ENCODE measurements at places on chromosomes 1 and 21.

DNA sequence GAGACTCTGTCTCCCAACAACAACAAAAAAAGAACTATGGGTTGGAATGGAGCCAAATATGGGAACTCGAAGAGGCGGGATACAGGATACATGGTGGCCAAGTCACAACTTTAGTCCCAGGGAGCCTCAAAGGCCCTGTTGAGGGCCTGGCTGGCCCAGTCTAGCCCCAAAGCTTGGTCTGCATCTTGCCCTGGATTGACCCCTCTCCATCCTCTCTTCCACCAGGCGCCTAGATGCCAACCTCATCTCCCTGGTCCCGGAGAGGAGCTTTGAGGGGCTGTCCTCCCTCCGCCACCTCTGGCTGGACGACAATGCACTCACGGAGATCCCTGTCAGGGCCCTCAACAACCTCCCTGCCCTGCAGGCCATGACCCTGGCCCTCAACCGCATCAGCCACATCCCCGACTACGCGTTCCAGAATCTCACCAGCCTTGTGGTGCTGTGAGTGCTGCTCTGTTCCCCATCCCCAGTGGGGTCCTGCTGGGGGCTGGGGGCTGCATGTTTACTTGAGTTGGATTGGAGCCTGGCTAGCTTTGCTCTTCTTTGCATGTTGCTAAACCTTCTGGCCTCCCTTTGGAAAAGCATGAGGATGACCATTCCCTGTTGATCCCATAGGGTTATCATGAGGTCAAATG is 65.5 kb downstream of the UBE2T start:
- DNase-seq = no peak

- DNase-seq = no peak
Measured at GRCh38 chr1:154910851-154911250, 25.7 kb downstream of the PMVK start.

DNA sequence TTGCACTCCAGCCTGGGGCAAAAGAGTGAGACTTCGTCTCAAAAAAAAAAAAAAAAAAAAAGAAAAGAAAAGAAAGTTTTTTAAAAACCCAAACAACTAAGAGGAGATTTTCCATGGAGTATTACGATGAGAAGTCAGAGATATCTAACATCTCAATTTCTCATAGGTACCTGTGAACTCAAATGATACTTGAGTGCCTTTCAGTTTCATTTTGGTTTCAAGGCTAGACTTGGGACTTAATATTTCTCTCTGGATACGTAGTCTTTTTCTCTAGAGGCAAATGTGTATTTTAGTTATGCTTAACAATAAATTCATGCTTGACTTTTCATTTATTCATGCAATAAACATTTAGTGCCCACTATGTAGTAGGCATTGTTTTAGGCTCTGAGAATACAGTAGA is 15.0 kb downstream of the ZYG11B start:
- no peak for DNase-seq

- DNase-seq = no peak
Measured at GRCh38 chr1:28062806-28063205, 25.6 kb downstream of the EYA3 start.

GRCh38 chr1:246184503-246184902 is 322.6 kb downstream of the SMYD3 start:
- no peak for DNase-seq

DNA sequence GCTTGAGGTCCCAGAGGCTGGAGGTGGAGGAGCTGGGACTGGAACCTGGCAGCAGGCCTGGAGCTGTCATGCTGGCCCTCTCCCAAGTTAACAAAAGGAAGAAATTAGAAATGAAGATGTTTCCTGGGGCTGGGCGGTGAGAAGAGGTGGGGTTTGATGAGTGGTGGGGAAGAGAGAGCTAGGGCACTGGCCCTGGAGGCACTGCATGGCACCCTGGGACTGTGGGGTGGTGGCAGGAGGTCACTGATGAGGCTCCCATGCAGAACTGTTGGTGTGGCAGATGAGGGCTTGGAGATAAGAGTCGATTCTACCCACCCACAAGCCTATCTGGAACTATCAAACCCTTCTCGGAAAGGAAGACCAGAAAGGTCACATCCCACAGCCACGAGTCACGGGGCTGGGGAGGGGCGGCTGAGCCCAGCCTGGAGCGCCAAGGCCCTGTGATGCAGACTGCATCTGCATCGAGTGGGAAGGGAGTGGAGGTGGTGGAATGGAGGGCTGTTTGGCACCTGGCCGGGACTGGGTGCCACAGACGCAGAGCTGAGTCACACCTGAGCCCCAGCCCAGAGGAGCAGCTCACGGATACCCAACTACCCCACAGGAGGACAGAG is 29.4 kb downstream of the MRPL37 start:
- DNase-seq = peak; percentile 67

DNA sequence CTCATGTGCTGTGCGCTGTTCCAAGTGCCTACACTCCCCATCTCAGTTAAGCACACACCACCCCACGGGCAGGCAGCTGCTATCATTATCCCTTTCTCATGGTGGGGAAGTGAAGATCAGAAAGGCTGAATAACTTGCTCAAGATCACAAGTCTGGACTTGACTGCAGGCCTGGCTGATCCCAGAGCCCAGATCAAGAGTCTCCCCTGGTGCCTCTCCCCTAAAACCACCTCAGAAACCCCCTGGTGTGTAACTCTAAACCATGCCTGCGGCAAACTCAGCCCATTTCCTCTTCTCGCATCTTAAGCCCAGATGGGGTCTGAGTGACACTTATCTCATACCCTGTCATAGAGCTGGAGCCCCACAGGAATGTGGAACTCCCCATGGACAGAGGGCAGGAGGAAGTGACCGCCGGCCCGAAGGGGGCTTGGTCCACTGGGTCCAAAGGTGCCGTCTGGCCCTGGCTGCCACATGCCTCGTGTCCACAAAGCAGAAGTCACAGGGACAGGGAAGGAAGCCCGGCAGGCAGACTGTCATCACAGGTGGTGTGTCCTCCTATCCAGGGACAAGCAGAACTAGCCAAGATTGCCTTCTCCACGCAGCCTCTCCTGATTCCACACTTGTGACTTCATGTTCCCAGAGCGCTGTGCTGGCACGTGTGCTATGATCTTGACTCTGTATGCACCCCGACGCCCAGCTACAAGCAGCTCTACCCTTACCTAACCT is 92.1 kb downstream of the SYF2 start:
- DNase-seq = peak; percentile 10

DNA sequence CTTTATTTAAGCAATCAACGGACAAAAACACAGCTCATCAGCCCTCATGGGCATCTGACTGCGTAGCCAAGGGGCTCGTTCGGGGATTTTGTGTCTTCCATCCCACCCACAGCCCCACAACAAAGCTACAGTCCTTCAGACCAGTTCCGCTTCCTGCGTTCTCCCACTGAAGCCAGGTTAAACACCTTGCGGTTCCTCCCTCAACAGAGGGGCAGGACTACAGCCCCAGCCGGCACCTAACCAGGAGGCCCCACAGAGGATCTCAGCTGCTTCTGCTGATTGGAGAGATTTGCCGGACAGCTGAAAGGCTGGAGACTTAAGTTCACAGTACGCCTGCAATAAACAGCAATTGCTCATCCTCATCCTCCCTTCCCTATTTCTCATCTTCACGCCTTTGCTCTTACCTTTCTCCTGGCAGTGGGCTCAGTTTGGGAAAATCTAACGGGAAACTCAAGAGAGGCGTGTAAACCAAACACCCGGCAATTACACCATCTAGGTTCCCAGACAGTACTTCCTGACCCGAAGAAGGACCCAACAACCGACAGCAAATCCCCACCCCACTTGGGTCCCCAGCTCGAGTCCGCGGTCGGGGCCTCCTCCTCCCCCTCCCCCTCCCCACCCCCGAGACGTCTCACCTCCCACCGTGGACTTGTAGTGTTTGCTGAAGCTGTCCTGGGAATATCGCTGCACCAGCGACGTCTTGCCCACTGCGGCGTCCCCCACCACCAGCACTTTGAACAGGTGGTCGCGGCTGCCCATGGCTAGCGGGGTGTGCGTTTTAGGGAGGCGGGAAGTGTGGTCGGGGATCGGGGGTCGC is 876 bp downstream of the RAB29 start:
- peak; percentile 65 for DNase-seq

- DNase-seq = peak; percentile 81
Measured at GRCh38 chr1:220748089-220748934, at the start of gene MTARC2. Gene MTARC2, plus strand, starts transcription at chr1:220748322. Its CDS starts 210 bp downstream, at chr1:220748532.

DNA sequence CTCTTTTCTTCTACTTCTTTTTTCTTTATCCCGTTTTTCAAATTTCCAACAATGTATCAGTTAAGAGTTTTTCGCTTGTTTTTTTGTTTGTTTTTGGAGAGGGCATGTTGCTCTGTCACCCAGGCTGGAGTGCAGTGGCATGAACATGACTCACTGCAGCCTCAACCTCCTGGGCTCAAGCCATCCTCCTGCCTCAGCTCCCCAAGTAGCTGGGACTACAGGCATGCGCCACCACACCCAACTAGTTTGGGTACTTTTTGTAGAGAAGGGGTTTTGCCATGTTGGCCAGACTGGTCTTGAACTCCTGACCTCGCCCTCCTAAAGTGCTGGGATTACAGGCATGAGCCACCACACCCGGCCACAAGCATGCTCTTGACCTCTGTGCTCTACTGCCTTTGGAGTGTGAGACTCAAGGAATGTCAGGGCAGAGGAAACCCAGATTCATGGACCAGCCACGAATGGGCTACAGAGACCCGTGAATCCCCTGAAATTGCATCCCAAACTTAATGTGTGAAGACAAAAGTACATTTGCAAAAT is 65.1 kb upstream of the HSD17B7 start:
- no peak for DNase-seq

- DNase-seq = no peak
Measured at GRCh38 chr1:47751193-47751592, 246.0 kb downstream of the TRABD2B start.

DNA sequence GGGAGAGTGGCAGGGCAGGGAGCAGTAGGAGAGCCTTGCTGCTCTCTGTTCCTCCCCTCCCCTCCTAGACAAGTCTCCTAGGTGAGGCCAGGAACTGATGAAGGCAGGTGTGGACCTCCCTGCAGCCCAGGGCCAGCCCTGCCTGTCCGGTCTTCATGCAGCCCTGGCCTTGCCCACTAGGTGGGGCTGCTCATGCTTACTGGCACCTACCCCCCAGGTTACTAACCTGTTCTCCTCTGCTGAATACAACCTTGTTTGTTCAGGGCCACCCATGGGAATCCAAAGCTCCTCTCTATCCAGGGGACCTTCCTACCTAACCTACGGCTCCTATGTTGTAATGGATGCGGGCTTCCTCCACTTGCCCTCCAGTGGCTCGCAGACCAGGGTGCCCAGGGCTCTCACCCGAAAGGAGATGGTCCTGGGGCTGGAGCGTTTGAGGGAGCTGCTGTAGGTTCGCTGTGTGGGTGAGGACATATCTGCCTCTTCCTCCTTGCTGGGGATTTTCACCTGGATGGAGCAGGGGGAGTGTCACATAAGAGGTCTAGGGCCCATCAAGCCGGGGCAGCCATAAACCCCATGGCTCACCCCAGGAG is 7.9 kb upstream of the TNNT2 start:
- peak; percentile 80 for DNase-seq

DNA sequence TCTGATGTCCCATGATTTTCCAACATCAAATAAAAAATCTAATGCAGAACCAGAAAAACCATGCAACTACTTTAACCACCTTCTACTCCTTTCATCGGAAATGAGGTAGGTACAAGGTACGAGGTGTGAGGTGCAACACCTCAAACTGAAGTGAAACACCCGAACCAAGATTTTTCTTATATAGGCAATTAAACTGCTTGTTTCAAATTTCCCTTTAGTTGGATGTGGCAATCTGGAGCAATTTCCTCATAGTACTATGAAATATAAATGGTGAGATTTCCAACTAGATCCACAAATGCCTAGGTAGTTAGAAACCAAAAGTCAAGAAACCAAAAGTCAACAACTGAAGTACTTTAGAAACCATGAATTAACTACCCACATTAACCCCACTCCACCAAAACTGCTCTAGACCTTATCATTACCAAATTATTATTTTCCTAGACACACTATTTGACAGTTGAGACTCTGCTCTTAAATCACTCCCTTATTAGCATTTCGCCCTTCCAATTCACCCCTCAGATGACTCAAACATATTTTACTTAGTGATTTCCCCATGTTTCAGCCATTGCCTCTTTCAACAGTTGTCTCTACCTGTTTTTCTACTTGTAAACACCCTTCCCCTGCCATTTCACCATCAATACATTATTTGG is 37.8 kb downstream of the FUBP1 start:
- no peak for DNase-seq

GRCh38 chr1:246761396-246761795 is 37.2 kb downstream of the SCCPDH start:
- DNase-seq = no peak

DNA sequence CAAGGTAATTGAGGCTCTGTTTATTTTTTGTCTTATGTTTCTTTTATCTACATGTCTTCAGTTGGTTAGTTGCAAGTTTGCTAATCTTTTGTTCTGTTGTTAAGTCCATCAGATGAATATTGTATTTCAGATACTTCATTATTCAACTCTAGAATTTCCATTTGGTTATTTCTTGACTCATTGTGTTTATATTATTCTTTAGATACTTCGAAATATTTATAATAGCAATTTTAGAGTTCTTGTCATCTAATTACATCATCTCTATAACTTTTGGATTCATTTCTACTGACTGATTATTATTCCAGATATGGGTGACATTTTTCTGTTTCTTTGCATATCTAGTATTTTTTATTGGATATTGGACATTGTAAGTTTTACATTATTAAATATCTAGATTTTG is 405.6 kb downstream of the PLPP3 start:
- DNase-seq = no peak

DNA sequence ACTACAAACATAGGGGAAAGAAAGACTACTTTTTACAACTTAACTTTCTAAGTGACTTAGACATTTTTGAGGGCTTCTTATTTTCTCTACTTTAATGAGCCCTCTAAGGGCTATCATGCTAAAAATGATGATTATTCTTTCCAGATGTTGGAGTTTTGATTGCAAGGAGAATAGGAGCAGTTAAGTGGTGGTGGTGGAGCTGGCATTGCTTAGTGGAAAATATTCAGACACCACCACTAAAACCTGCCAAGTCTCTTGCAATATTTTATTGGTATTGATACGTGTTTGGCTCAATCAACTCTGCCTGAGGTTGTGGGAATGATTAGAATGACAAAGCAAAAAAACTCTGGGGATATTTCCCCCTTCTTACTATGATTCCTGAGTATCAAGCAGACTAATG is 82.6 kb upstream of the PTGFR start:
- DNase-seq = no peak

DNA sequence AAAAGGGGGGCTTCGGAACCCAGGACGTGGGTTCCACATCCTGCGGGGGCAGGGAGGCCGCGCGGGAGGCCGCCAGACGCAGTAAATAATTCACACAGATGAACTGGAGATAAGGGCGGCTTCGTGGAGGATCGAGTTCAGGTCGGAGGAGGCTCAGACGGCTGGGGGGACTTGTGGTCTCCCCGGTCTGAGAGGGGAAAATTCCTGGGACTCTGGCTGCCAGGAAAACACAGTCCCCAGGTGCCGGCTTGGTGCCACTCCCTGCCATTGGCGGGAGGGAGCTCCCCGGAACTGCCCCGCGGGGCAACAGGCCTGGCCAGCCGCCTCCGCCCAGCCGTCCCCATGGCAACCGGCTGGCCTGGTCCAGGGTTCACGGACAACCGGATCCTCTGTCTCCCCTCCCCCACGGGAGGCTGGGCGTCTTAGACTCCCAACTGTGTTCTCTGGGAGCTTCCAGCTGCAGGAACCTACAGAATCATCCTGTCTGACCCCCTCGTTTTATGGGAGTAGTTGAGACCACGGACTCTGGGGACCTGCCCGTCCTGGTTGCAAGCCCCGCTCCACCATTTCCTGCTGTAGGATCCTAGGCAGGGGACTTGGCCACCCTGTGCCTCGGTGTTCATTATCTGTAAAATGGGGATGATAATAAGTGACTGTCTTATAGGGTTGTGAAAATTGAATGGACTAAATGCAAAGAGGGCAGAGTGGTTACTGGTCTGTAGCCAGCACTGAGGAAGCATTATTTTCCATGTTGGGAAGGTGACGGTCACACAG is 9.6 kb downstream of the CAMK2N1 start:
- peak; percentile 92 for DNase-seq

GRCh38 chr1:201666102-201666501 is 127.2 kb downstream of the NAV1 start:
- no peak for DNase-seq

Measured in Caco-2 (cell line).